Stimulated activated CD4-positive, alpha-beta T cell treated with anti-CD3 and anti-CD28 coated beads, Interleukin-1b, Interleukin-23, amount 100 ng/mL, for 1 hour (primary cell): ENCODE measurements at places on chromosomes 1 and 21.

DNA sequence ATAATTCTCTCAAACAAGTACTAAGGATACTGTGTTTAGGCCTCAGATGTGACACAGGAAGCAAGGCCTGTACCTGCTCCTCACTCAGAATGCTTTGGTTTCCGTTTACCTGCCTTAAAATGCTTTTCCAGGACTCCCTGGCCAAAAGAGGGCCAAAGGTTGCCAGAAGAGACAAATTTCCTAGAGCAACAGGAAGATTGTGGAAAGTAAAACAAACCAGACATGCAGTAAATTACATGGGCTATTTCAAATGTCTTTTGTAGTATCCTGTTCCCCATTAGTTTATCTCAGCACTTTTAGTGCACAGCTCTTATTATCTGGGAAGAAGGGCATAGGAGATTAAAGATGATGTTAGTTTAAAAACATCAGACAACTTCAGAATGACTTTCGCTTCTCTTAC lies 280.0 kb downstream of the NFIA start:
- no peak for DNase-seq

DNA sequence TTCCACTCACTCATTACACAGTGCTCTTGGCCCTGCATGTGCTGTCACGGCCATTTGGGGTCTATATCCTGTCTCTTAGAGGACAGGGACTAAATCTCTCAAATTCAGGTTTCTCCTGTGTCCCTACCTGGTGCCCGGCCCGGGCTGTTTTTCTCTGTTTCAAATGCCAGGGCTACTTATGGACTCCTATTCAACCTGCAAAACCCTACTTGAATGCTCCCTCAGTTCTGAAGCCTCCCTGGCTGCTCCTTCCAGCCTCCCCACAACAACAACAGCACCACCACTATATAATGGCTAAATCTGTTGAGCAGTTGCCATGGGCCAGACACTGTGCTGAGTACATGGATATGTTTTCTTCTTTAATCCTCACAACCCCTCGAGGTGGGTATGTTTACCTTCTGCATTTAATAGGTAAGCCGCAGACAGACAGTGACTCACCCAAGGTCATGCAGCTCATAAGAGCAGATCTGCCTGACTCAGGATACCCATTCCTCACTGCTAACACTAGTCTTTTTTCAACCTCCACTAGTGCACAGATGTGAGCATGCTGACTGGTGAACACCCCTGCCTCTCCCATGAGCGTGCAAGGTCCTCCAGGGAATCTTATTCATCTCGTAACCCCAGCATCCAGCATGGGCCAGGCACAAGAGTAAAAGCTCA lies 29.9 kb downstream of the DHRS3 start:
- DNase-seq = no peak

DNA sequence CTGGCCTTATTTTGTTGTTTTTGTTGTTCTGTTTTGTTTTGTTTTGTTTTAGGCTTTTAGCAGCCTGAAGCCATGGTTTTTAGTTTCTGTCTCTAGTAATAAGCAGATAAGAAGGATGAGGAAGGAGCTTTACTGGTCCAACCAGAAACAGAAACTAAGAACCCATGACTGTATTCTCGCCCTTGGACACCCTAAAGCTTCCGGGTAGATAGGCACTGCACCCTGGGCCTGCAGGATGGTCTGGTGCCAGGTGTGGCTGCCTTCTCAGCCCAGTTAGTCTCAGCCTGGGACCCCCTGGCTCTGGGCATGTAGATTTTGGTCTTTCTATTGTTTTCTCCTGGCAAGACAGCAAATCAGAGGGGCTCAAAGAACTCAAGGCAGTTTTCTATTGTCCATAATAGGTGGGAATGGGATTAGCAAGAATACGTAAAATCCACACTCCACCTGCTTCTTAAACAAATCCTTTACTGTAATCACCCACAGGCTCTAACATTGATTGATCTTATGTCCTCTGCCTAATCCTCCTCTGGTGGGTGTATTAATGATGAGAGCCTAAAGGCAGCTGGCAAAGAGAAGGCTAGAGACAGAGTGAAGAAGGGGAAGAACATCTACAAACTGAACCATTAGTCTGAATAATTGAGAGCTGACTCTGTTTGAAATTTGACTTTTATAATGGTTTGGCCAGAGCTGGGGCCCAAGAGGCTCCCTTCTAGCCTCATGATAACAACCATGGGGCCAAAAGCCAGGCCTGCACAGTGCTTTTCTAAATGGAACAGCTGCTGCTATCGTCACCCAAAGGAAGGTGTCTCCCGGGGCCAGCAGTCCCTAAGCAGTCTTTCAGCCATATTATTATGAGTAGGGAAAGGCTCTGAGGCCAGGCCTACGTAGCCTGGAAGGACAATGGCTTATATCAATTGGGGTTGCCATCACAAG lies 106.8 kb upstream of the ATP1A1 start:
- DNase-seq = no peak

DNA sequence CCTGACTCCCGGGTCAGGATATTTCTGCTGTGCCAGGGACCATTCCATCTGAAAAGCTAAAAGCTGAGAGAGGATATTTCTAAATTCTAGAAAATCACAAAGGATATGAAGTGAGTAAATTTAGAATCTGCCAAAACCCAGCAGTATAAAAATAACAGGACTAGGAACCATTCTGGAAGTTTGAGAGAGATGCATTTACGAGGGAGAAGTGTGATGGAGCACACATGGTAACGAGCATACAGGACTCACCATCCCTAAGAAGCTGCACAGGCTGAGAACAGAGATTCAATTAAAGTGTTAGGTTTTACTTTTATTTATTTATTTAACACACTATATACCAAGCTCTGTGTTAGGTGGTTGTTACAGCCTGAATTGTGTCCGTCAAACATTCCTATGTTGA lies 116.3 kb downstream of the GLUL start:
- no peak for DNase-seq

GRCh38 chr1:245837718-245838117 lies 669.4 kb downstream of the SMYD3 start:
- DNase-seq = no peak

DNA sequence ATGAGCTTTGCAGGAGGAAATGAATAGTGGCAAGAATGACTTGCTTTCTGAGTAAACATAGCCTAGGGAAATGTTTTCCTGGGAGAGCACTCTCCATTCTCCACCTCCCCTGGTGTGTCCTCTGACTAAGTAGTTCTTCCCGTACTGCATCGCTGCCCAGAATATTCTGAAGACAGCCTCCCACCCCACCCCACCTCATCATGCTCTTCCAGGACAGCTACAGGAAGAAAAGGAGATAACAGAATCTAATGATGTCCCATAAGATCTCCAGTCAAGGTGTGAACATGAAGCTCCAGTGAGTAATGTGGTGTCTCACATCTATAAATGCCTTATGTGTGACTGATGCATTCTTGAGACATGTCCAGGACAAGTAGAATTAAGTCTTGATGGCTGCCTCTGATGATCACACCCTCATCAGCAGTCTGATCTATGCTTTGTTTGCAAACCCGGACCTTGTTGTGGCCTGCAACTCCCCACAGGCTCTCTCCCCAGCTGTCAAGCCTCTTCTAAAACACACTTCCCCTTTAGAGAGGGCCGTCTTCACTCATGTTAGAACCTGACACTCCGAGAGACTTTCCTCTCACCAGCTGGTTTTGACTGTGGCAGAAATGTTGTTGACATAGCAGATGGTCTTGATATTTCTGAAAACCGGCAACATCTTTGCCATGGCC lies 183.0 kb downstream of the CYYR1 start:
- DNase-seq = no peak

DNA sequence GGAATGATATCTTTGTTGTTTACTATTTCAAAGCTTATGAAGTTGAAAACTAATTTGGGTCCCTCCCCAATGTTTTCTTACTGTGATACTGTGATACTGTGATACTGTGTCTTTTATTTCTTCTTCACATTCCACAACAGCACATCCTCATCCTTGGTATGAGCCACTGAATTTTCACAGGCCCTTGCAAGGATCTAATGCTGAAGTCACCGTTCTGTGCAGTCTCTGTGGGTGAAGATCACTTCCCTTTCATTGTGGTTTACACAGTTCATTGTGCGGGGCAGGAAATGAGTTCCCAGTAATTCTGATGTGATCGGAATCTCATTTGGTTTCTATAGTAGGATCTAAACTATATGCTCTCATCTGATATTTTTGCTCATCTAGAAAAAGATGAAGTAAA lies 32.1 kb upstream of the PAXBP1 start:
- DNase-seq = no peak

GRCh38 chr1:182146286-182146685 lies 84.8 kb upstream of the ZNF648 start:
- DNase-seq = no peak

DNA sequence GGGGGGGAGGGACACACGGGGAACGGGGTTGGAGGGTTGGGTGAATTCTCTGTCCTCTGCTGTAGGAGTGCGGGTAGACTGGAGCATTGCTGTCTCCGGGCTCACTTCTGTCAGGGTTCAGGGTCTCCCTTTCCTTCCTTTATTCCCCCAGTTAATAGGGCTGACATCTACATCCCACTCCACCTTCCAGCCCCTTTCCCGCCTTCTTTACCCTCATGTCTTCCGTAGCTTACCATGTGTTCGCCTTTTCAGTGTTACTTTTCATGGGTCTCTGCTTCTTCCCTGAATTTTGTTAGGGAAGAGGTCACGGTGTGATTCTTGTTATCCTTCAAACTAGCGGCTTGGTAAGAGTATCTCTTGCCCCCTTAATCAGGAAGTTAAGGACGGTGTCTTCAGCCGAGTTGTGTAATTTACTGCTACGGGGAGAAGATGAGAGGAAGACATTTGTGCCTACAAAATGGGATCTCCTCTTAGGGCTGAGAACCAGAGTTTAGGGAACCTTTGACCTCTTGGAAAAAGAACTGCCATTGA lies 917 bp downstream of the RAP1A start:
- DNase-seq = no peak

DNA sequence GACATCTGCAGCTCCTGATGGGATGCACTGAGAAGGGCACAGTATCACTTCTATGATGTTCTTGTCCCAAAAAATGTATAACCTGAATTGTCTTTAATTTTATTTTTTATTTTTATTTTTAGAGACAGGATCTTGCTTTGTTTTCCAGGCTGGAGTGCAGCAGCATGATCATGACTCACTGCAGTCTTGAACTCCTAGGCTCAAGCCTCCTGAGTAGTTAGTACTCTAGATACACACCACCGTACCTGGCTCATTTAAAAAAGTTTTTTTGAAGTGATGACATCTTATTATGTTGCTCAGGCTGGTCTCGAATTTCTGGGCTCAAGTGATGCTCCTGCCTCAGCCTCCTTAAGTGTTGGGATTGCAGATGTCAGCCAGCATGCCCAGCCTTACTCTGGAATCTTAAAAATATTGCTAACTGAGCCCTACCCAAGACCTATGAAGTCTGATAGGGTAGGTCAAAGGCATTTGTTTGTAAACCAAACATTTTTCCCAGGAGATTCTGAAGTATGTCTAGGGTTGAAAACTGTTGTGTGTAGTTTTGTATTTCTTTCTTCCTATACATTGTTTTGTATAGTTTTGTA lies 68.9 kb downstream of the ATF6 start:
- DNase-seq = no peak

DNA sequence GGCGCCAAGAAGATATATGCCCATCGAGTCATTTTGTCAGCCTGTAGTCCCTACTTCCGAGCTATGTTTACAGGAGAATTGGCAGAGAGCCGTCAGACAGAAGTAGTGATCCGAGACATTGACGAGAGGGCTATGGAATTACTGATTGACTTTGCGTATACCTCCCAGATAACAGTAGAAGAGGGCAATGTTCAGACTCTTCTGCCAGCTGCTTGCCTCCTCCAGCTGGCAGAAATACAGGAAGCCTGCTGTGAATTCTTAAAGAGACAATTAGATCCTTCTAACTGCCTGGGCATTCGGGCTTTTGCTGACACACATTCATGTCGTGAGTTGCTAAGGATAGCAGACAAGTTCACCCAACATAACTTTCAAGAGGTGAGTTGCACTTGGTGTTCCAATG lies 19.1 kb downstream of the KLHL20 start:
- no peak for DNase-seq

DNA sequence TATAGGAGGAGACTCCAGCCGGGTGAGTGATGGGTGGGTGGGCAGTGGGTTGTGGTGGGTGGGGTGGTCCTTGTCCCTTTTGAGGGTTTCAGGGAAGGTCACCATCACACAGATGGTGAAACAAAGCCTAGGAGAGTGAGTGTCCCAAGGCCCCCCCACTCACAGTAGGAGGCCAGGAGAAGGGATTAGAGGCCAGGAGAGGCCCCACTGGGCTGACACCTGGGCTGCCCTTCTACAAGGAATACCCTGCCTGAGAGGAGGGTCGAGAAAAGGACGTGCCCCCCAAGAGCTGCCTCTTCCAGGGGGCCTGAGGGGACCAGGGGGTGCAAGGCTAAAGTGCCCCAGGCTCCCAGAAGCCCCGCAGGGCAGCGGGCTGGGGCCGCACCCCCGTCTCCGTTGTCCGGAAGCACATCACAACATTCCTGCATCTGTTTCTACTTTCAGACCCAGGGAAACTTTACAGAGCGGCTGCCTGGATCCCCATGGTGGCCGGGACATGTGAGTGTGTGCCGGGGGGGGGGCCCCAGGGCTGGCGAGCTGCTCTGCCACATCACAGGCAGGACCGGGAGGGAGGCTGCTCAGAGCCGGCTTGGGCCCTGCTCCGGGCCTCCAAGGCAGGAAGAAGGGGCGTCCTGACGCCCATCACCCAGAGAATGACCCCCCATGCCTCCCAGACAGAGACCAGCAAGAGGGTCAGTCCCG lies 68.2 kb downstream of the ARHGEF16 start:
- no peak for DNase-seq

DNA sequence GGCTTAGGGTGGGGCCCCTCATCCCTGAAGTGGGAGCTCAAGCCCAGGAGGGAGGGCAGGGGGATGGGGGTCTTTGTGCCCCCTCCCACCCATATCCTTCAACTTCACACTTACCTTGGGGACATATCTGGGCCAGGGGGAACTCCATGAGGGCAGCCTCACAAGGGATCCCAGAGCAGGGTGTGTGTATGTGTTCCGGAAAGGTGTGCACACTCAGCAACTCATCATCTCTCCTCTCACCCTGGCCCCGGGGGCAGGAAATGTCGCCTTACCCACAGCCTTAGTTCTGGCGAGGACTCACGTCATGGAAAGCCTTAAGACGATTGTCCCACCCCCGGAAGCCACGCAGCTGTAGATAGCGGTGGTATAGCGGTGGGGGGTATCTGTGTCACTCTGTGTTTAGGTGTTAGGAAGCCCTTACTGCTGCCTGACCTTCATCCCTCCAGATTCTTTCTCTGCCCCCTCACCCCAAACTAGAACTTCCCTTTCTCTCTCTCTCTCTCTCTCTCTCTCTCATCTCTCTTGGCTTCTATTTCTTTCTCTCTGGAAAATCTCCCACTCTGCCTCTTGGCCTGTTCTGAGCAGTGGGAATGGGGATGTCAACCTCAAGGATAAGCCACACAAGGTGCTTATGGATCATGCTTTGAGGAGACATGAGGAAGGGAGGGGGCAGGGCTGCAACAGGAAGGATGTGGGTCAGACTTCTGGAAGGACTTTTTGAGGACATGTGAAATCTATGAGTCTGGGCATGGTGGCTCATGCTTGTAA lies at the start of gene SH2D2A:
TSS of gene SH2D2A (minus strand) at position 288 of the 768 bp plus-strand sequence. CDS start at position 148, 140 bp downstream.
- DNase-seq = peak; percentile 77
